SHP77 treated with DMSO at 0.1 percent for 48 hours (cell line): ENCODE measurements at places on chromosomes 7 and 10.

DNA sequence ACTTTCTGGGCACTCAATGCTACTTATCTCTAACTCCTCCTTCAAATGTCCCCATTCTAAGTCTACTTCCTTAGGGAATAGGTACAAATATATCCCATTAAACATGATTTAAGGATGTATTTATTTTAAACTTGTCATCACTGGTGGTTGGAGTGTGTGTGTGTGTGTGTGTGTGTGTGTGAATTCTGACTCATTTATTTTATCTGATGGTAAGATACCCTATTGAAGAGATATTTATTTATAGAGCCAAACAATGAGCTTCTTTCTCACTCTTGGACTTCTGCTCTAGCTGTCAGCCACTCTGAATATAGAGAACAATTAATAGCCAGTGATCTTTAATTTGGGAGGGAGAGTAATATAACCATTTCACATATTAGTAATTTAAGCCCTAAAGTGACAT, 17.8 kb upstream of the MAGI2 start:
- no peak for DNase-seq

GRCh38 chr7:12879139-12879538, 191.7 kb downstream of the ARL4A start:
- DNase-seq, result no peak

DNA sequence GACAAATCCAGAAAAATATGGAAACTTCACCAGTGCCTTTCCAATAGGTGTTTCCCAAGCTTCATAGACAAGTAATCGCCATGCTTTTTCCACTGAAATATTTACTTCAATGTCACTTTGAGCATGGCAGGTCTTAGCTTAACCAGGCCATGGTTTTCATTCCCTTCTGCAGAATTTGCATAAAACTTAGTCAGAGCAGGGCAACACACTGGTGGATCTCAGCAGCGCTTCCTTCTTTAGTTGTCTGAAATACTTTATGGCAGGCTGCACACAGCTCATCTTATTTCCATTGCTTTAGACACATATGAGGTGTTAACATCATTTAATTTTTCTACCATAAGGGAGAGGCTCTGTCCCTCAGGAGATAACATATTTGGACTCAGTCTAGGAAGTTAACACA, 102.9 kb upstream of the AHR start:
- DNase-seq, result no peak

- DNase-seq, result no peak
Observed at GRCh38 chr10:76492026-76492425, 1060.6 kb downstream of the LRMDA start.

- DNase-seq, result no peak
Observed at GRCh38 chr7:977326-978048, 2.1 kb upstream of the COX19 start.

DNA sequence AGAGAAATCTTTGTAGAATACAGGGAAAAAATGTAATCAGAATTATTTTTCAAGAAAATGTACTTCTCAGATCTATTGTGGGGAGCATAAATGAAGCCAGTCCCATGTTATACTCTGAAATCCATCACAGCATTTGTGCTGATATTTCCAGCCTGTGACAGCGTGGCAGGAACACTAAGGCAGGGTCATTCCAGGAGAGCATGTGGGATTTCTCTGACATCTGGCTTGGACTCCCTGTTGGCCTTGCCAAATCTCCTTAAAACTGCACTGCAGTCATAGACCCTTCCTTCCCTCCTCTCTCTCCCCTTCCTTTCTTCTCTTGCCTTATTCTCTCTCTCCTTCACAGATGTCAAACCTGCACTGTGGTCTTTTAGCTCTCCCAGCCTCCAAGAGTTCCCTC, 6.5 kb upstream of the TSPAN13 start:
- no peak for DNase-seq

GRCh38 chr10:116742367-116743265, at the start of gene HSPA12A:
Gene HSPA12A, minus strand, starts transcription at chr10:116742566. Its CDS starts 97 bp downstream, at chr10:116742469.
- DNase-seq, result no peak

- peak; percentile 18 for DNase-seq
Observed at GRCh38 chr7:82595176-82595575, 151.6 kb upstream of the CACNA2D1 start.
